ENCODE measurements at places on chromosomes 13 and 19.

- DNase-seq: no peak
Observed at GRCh38 chr19:5136073-5136855, 167.4 kb downstream of the KDM4B start.

DNA sequence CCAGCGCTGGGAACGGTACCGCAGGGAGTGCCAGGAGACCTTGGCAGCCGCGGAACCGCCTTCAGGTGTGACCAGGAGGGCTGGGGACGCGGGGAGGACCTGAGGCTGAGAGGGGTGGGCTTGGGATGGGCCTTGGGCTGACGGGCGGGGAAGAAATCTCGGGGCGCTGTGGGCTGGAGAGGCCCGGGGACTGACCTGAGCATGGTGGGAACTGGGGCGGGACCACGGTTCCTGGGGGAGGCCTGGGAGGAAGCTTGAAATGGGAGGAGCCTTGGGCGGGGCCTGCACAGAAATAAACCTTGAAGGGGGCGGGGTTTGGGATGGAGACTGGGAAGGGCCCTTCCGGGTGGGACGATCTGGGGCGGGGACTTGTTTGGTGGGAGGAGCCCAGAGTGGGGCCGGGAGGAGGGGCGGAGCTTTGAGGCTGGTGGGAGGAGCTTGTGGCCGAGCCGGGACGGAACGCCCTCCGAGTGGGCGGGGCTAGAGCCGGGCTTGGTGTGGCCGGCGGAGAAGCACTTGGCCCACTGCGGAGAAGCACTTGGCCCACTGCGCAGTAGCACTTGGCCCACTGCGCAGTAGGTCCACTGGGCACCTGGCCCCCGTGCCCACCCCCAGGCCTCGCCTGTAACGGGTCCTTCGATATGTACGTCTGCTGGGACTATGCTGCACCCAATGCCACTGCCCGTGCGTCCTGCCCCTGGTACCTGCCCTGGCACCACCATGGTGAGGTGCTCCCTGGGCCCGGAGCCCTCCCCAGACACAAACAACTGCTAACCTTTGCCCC, 2.8 kb downstream of the GIPR start:
- DNase-seq: no peak

GRCh38 chr19:46733690-46734292, 12.1 kb upstream of the FKRP start:
- DNase-seq: no peak

DNA sequence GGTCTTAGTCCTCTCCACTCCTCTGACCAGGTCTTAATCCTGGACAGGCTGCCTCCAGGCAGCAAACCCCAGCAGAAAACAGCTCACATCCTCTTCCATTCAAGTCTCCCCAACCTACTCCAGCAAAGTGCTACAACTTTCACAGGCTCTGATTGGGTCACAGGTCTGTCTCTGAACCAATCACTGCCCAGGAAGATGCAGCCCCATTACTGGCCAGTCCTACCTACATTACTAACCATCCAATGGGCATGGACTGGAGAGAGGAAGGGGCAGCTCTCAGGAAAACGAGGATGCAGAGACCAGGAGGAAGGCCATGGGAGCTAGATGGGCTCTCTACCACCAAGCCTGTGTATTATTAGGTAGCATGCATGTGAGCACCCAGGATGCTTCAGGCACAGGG, 12.2 kb downstream of the MED26 start:
- DNase-seq: no peak

- no peak for DNase-seq
Observed at GRCh38 chr19:48443731-48444128, 2.1 kb upstream of the GRWD1 start.

GRCh38 chr13:38530492-38530891, 156.4 kb upstream of the FREM2 start:
- DNase-seq: no peak

DNA sequence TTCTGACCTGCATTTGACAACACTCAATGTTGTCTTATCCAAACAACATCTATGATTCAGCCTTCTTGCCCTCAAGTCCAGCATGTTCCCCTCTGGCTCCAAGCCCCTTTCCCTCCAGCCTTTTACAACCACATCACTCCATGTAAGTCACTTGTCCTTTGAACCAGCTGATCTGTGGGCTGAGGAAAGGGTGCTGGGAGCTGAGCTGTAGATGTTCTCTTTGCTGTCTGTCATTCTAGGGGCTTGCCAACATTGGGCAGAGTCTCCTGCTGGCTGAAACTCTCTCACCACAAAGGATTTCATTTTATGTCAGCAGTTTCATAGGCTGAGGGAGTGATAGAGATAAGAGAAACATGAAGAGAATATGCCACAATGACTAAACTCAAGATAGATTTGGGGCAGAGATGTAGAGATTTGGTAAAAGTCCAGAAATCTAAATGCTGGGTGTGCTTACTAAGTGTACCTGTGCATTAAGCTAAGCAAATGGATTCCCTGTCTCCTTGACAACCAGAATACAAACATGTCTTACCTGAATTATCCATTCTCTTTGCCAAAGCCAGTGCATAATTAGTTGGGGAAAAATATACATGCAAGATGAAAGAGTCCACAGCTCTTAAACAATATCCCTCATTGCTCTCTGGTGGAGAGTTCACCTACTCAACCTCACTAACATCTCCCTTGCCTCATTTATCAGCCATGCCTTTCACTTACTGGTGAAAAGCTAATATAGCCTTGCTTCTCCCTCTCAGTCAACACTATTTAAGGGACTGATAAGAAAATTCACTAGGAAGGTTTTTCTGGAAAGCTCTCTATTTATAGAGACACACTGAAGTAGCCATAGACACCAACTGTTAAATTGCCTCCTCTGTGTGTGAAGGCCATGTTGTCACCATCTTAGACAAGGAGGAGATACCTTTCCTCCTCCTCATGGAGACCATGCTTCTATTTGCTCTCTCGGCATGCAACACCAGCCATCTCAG, 175.5 kb upstream of the SERP2 start:
- DNase-seq: no peak

DNA sequence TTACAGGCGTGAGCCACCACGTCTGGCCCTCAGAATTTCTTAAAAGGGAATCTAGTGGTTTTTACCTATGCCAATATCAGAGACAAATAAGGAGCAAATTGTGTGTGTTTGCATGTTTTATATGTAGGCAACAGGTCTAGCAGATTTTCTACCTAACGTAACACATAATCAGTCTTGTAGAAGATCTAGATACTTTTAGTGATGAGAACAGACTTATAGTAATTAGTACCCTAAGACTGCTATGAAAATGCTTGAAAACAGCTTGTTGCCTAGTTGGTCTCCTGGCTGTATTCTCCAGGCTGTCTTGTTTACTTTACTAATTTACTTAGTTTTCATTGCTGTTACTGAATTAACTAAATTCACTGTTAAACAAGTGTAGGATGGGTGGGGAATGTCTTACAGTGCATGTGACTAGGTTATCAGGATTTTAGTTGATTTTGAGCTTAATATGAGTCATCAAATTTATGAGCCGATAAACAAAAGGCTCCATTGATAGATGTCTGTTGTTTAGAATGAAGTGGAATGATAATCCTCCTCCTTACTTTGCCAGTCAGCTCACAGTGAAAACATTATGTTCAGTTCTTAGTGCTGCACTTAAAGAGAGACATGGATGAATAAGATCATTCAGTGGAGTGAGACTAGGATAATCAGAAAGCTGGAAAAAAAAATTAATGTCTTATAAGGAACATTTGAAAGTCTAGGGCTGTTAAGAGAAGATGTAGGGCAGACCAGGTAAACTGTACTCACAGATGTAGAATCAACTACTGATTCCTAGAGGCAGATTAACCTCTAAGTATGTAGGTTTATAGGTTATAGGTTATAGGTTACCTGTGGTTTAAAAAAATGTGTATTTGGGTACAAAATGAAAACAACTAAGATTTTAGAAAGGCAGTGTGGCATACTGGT, 22.4 kb downstream of the GTF2F2 start:
- DNase-seq: no peak

DNA sequence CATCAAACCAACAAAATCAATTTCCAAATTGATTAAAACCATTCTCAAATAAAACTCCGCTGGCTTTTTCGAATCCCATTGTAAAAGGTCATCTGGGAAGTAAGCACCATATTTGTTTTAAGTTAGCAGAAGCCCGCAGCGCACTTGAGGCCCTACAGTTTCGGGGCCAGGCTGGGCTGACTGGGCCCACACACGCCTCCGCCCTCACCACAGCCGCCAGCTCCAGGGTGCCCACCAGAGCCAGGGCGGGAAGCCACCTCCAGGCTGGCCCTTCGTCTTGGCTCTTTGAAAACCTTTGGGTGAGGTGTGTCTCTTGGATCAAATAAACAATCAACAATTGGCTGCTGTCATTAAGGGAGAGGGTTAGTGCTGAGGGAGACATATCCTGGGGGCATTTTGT, 133.3 kb downstream of the SOX1 start:
- DNase-seq: no peak

DNA sequence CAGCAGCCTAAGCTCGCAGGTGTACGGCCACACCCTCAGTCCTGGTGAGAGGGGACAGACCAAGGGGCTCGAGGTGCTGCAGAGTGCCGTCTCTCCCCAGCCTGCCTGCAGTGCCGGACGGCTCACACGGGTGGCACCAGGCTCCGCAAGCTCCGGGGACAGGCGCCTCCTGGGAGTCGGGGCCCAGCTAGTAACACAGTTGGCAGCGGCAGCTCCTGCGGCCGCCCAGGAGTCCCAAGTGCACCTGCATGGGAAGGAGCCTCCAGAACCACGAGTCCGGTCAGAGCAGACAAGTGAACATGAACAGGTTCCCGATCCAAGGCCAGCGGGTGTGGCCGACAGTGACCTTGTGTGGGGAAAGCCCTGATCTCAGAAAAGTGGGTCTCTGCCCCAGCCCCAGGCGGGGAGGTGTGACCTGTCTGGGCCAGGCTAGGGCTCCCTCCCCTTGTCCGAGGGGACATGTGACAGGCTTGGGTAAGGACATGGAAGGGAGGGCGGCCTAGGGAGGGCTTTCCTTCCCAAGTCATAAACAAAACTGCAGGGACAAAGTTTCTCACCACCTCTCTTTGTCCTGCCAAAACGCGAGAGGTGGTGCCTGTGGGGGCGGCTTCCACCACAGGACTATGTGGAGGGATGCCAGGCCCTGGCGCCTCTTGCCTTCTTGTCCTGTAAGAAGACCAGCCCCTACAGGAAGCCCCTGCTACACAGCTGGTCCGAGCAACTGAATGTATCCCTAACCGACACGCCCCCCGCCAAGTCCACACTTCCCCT, 46.5 kb downstream of the MLLT1 start:
- no peak for DNase-seq

GRCh38 chr13:109593230-109593629, 193.2 kb downstream of the IRS2 start:
- no peak for DNase-seq

- DNase-seq: peak; percentile 16
Observed at GRCh38 chr13:52968074-52968700, 60.4 kb upstream of the OLFM4 start.

DNA sequence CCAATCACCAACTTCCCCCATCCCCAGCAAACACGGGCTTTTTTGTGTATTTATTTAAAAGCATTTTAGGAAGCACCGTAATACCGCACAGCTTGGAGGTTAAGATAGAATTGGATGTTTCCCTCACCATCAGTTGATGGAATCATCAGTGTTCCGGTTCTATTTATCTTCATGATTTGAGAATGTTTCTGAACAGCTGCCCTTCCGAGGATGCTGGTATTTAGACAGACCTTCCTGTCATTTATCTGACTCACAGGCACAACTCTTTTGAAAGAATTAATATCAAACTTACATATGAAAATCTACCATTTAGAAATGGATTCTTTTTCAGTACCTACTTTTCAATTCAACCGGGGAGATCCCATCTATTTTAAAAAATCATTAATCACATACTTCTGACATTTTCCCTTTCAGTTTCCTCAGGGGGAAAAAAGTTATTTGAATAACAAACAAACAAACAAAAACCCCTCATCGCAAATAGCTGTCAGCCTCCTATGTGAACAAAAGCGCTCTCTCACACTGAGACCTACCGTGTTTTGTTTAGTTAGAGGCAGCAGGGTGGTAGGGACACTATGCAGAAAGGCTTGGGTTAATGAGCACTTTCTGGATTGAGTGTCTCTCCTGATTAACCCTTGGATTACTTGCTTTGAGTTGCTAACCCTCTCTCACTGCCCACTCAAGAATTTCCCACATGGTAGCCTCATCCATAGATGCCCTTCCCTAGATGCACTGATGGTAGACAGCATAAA, 189.3 kb downstream of the TM9SF2 start:
- no peak for DNase-seq

DNA sequence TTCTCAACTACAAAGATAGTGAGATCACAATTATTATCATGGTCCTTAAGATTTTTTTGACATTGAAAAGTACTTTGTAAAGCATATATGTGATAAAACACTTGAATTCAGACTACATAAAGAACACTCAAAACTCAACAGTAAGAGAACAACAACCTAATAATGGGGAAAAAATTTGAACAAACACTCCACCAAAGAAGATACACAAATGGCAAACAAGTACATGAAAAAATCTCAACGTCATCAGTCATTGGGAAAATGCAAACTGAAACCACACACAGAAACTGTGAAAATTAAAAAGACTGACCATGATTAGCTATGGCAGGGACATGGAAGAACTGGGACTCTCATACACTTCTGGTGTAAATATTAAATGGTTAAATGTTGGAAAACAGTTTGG, 70.9 kb downstream of the SPRYD7 start:
- DNase-seq: no peak

DNA sequence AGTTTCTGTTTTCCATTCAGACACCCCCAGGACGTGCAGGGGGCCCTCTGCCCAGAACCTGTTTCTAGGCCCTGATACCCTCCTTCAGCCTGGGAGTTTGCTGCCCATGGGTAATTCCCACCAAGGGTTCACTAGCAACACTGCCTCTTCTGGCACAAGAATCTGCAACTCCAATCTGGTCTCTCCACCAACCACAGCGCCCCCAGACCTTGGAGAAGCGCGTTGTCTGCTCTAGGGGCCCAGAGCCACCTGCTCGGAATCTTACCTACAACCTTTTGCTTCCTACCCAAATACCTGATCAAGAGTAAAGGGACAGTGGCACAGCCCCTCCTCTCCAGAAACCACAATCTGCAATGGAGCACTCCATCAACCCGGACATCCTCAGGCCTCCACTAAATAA, 763 bp downstream of the ZNF180 start:
- no peak for DNase-seq

GRCh38 chr13:112781287-112781686, 91.4 kb downstream of the ATP11A start:
- DNase-seq: no peak

- peak; percentile 59 for DNase-seq
Observed at GRCh38 chr19:11355160-11356073, at the start of gene PLPPR2. Gene PLPPR2, plus strand, starts transcription at chr19:11355432. Its CDS starts 2,242 bp downstream, at chr19:11357674.

GRCh38 chr13:86095351-86095750, 296.1 kb upstream of the SLITRK6 start:
- no peak for DNase-seq

GRCh38 chr13:92535222-92536006, 691.2 kb upstream of the GPC6 start:
- DNase-seq: no peak

- no peak for DNase-seq
Observed at GRCh38 chr13:24093047-24093446, 67.5 kb upstream of the SPATA13 start.
